Myocyte (in vitro differentiated cells): ENCODE measurements at places on chromosomes 12 and 14.

- DNase-seq, result no peak
Observed at GRCh38 chr12:54071942-54072341, 18.3 kb downstream of the HOXC4 start.

DNA sequence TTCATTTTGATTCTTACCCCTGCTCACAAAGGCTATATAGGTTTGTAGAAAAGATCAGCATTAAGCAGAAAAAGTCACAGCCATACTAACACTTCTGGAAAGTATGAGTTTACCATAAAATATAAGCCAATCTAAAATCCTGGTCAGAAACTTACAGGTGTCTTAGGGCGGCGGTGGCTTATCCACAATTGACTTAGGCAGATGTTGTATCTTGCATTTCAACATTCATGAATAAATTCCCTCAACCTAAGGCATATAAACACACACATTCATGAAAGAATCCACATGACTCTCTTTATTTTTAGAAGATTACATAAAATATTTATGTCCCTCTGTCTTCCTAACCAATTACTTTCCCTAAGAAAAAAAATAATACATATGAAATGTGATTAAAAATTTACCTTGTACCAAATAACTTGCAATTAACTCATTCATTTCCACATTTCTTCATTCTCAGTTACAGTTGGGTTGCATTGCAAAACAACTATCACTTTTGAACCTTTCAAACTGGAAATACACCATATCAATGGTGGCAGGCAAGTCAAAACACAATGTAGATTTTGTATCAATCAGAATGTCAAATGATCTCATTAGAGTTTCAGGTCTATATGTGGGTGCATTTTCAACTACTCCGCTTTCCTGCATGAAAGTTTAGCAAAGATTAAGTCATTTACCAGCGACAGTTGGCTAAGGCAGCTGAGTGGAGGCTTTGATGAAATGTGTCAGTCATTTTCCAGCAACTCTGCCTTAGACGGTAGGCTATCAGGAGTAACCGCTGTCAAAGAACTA, 124.4 kb downstream of the SLC15A5 start:
- no peak for DNase-seq

DNA sequence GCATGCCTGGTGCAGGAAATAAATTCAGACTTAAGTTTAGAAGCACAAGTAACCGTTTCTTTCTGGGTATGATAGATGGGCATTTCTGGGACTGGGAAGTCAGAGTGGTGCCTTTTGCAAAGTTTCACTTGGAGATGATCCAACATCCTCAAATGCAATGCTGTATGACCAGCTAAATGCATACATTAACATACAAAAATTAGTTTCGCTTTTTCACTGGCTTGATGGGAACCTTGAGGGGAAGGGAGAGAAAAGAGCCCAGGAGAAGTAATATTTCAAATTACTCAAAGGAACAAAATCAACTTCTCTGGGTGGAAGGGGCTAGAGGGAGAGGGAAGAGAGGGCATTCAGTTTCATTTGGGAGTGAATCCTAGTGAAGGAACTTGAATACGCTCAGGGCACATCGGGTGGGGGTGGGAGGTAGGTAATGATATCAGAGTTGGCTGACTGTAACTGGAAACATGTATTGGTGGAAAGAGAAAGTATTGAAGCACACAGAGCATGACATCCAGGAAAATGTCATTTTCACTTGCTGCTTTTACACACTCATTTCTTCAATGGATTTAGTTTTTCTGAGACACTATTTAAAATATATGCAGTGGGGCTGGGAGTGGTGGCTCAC, 175.5 kb downstream of the PTPRO start:
- no peak for DNase-seq

GRCh38 chr12:59075968-59076490, 155.7 kb upstream of the LRIG3 start:
- DNase-seq, result no peak
